RWPE2 (cell line): ENCODE measurements at places on chromosomes 3 and 15.

DNA sequence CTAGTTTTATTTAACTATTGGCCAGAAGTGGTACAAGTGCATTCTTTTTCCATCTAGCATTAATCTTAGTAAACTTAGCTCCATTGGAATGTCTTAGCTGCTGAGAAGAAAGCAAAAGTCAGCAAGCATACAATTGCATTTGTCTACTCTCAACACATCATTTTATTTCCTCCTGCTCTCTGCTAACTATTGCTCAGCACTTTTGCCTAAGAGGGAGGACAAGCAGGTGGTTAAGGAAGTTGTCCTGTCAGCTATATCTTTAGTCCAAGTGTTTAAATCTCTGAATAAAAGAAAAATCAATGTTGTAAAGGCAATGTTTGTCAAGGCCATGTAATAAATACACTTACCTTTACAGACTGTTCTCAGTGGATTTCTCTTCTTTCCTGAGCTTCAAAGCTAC, 51.0 kb downstream of the FHIT start:
- H3K4me1 ChIP-seq: no peaks in the 10 kb centered on the region
- no peak overlapping the region for H3K4me3 ChIP-seq
- H3K27me3 ChIP-seq: no peaks in the 10 kb centered on the region

- H3K27me3 ChIP-seq: no peaks in the 10 kb centered on the region
- peaks cover 45% of the 10 kb centered on the region for H3K36me3 ChIP-seq
- H3K4me3 ChIP-seq: no peak overlapping the region
Measured at GRCh38 chr15:49644364-49644794, 23.5 kb downstream of the DTWD1 start.

DNA sequence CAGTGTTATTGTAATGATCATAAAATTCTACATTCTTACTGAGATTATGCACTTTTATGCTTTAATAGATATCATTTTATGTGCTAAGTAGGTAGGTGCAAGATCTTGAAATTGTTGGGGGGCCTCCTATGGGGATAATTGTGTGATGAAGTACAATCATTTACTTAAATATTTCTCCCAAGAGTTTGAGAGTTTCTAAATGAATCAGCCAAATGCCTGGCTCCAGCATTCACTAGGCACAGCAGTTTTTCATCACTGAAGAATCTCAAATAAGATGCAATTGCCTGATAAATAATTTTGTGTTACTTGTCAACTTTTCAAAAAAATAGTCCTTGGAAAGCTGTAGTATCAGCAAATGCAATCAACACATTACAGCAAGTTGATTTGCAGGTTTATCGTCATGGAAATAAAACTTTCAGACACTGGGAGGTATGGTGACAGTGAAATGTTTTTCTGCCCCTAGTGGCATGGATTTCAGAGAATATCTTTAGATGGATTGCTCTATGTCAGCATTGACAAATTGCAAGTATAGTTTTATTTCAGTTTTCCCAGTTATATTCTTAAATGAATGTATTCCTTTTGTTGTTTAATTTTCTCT, 167.1 kb downstream of the NEK11 start:
- H3K27ac ChIP-seq: no peak overlapping the region
- no peaks in the 10 kb centered on the region for H3K4me1 ChIP-seq
- H3K36me3 ChIP-seq: no peaks in the 10 kb centered on the region
- DNase-seq: no peak

GRCh38 chr3:160012108-160012507, 23.5 kb downstream of the IL12A start:
- H3K36me3 ChIP-seq: no peaks in the 10 kb centered on the region
- DNase-seq: no peak
- no peak overlapping the region for H3K27ac ChIP-seq

- no peak overlapping the region for H3K4me3 ChIP-seq
- no peaks in the 10 kb centered on the region for H3K36me3 ChIP-seq
- no peak for DNase-seq
- no peak overlapping the region for H3K27ac ChIP-seq
- H3K4me1 ChIP-seq: no peaks in the 10 kb centered on the region
Measured at GRCh38 chr3:61673651-61674050, 112.3 kb downstream of the PTPRG start.

GRCh38 chr3:101128786-101129185, 135.6 kb upstream of the ABI3BP start:
- no peaks in the 10 kb centered on the region for H3K36me3 ChIP-seq
- H3K4me1 ChIP-seq: peaks cover 7% of the 10 kb centered on the region
- no peak for DNase-seq
